ENCODE measurements at places on chromosomes 16 and 17.

DNA sequence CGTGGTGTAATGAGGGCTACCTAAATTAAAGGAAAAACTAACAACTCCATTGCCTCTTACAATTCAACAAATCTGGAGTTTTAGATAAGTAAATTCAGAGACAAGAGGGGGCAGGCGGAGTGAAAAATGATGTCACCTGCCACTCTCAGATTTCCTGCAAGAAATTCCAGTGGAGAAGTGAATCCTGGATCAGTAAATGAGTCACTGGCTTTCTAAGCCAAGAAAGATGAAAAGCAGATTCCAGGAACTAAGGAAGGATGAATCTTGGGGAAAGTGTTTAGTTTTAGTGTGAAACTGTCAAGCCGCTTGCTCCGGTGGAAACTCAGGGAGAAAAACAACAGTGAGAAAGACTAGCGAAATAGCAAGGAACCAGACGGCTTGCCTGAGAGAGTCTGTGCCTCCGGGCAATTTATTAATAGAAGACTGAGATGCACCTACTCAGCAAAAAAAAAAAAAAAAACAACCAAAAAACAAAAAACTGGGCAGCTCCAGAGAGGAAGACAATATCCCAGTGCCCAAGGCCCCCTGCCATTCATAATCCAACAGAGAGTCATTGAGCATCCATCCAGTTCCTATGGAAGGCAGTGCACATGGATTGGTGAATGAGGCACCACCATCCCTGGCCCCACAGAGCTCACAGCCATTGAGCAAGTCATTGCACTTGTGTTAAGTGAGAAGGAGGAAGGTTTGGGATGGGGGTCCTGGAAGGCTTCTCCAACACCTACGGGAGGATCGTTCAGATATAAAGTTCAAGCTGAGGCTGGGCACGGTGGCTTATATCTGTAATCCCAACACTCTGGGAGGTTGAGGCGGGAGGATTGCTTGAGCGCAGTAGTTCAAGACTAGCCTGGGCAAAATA lies 12.1 kb upstream of the RIPOR1 start:
- no peak for DNase-seq

DNA sequence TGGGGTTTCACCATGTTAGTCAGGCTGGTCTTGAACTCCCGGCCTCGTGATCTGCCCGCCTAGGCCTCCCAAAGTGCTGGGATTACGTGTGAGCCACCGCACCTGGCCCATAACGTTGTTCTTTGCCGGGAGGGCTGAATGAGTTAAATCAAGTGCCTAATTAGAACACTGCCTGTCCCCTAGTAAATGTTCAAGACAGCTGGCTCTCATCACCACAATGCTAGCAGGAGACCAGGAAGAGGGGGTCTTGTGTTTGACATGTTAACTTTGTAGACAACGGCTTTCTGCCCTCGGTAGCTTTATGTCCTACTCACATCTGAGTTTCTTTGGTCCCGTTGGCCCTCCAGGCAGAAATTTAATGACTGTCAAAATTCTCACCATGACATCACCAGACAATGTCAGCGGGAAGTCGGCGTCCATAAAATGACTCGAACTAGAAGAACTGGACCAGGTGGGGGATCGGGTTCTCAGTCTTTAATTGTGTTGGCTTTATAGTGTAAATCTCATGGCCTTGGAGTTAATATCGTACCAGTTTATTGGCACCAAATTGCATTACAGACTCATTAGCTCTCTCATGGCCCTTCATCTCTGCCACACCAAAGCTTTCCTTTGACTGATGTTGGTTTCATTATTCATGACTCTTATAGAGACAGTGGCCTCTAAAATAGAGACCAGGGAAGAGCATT lies 11.4 kb upstream of the ITPRIPL2 start:
- no peak for DNase-seq

DNA sequence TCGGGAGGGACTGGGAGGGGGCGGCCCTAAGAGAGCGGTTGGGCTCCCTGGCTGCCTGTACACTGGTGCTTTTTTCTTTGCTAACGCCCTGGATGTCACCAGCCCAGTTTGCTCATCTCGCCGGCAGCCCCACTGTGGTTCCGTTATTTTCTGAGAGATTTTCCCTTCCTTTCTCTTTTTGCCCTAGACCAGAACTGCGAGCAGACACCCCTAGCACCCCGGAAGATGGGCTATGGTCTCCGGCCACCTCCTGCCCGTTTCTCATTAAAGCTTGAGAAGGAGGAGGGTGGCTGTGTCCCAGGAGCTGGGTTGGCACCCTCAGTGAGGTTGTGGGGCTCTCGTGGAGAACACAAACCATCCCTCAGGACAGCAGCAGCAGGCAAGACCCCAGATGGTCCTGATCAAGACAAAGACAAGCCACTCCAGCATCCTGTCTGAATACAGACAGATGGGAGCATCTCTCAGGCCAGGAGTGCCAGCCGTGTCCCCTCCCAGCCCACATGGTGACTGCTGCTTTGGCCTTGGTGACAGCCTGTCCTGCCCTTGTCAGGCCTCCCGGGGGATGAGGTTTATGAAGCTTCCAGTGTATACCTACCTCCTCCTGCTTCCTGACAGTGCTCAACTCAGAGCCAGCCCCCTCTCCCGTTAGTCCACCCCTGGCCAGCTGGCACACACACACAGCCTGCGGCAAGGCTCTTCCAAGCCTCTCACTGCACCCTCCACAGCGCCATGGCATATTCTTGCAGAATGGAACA lies 77.2 kb downstream of the KCNJ12 start:
- DNase-seq = no peak

DNA sequence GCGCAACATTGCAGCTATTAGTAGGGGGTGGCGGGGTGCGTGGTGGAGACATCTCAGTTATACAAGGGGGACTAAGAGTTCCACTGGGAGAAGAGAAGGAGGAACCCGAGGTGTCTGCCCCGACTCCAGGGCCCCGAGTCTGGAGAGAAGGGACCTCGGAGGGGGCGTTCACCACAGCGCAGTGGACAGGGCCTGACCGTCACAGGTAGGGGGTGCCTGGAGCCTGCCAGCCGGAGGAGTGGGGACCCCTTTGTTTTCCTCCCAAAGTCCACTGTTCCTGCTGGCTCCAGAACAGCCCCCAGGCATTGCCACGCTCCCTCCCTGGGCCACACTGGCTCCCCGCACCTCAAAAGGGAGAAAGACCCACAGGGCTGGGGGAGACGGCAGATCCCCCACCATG lies 175.9 kb upstream of the TNRC6C start:
- DNase-seq = no peak

DNA sequence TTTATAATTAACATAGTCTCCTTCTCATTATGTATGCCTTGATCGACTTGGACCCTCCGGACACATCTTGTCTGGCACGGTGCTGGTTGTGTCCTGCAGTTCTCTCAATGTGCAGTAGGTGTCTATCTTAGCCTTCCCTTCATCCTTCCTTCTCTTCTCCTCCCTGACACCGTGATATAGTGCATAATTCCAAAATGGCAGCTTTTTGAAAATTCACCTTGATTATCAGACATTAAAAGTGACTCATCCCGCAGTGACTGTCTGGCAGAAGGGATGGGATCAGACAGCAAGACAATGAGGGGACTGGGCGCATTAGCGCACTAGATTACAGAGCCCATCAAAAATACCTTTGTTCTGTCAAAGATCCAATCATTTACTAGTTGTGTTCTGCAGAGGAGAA lies 70.0 kb upstream of the PMFBP1 start:
- DNase-seq = no peak

DNA sequence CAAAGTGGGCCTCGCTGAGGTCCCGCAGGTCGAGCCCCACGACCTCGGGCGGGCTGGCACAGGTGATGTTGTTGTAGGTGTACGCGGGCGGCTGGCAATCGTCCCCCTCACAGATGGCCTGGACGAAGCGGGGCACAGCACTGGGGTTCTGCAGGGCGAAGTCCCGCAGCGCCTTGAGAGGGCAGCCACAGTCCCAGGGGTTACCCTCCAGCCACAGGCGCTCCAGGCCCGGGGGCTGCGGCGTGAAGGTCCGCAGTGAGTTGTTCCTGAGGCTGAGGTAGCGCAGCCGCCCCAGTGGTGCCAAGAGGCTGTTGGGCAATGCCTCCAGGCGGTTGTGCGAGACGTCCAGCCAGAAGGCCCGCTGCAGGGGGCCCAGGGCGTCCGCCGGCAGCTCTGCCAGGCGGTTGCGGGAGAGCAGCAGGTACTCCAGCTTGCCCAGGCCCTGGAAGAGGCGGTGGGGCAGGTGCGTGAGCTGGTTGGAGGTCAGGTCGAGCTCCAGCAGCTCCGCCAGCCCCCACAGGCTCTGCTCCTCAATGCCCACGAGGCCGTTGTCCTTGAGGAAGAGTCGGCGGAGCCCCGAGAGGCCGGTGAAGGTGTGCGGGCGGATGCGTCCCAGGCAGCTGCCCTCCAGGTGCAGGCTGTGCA lies 2.8 kb downstream of the IGFALS start:
- no peak for DNase-seq

GRCh38 chr16:12255919-12256665 lies 279.6 kb downstream of the SNX29 start:
- DNase-seq = no peak

- DNase-seq = no peak
Measured at GRCh38 chr16:69703638-69704037, 22.7 kb downstream of the NQO1 start.

- DNase-seq = no peak
Measured at GRCh38 chr17:57953219-57953618, 2.0 kb downstream of the CUEDC1 start.

- no peak for DNase-seq
Measured at GRCh38 chr16:4825196-4825595, 21.9 kb downstream of the GLYR1 start.

DNA sequence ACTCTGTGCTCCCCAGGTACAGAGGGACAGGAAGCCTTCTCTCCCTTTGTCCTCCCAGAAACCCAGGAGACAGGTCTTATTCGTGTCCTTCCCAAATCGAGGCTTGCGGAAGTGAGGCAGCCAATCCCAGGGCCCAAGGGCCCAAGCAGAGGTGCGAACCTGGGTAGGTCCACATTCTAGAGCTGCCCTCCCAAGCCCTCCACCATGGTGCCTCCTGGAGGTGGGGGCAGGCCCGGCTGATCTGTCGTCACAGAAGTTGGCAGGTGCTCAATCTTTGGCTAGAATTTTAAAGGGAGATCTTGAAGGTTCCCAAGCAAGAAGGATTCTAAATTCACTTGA lies 21.5 kb downstream of the MRC2 start:
- DNase-seq = no peak

DNA sequence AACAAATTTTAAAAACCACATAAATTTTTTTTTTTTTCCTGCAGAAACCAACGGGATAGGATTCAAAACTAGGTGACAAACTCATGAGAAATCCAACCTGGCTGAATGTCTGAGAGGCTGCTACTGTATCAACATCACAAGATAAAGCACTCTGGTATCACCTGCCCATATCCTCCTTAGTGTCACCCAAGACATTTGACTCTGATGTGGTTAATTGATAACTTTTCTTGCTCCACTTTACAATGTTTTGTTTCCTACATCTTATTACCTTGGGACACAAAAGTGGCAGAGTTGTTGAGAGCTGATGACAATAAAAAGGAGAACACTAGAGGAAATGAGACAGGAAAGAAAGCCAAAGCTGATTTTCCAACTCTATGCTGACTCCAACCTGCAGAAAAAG lies 4.0 kb upstream of the FBXL20 start:
- no peak for DNase-seq
